ENCODE measurements at places on chromosomes 11 and 22.

GRCh38 chr11:75598264-75598663 is 36.2 kb downstream of the SERPINH1 start:
- no peak for DNase-seq

- DNase-seq, result no peak
These were observed 33.8 kb downstream of the TECTA start for GRCh38 chr11:121134741-121135312.

GRCh38 chr22:33467620-33468095 is 409.5 kb upstream of the SYN3 start:
- DNase-seq, result no peak

DNA sequence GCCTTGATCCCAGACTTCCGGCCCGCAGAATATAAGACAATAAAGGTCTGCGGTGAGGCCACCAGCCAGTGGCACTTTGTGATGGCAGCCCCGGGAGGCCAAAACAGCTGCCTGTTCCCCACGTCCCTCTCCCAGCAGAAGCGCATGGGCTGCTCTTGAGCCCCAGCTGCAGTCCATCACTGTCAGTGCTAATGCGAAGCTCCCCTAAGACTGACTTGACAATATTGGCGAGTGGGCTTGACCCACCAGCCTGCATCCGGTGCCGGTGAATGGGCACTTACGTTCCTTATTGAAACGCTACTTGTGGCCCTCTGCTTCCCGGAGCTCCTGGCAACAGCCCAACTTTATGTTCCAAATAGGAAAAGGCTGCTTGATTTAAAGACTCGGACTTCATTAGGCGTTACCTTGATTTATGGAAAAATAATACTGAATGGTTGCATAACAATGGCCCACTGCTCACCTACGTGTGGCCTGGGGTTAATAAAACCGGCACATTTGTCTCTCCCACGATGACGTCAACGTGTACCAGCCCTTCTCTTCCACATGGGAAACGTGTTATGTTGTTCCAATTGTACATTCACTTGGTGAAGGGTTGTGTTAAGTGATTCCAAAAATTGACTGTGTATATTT is 93.4 kb upstream of the SEPTIN5 start:
- DNase-seq, result no peak

DNA sequence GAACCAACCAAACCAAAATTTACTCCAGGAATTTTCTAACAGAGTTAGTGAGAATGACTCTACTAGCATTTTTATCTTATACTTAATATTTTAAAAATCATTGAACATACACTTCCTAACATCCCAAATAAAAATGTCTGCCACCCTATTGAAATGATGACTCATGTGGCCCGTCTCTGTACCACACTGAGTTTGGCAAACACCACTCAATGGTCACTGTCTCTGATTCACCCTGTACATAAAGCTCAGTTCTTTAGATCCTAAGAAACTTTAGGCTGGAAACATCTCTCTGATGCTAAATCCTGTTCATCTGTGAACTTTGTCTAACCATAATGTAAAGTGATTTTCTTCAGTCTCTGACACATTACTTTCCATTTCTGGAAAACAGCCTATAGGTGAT is 182.0 kb downstream of the CWF19L2 start:
- no peak for DNase-seq

DNA sequence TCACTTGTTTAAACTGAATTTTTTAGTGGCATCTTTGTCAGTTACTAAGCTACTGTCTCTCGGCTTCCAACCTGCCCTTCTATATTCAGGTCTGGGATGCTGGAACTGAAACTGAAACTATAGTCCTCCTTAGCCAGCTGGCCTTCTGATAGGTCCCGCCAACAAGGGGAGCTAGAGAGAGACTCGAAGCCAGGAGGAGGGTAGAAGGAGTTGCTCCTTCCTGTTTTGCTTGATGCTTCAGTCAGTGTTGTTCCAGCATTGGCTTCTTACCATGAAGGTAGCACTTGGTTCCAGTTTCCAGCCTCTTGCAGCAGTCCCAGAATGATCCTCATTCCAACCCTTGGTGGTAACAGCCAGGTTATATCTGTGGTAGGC is 32.9 kb upstream of the HORMAD2 start:
- DNase-seq, result no peak

GRCh38 chr11:64971421-64972233 is at the start of gene MAJIN:
MAJIN (minus strand) TSS chr11:64972108; CDS start chr11:64959405, 12,703 bp downstream.
- no peak for DNase-seq

DNA sequence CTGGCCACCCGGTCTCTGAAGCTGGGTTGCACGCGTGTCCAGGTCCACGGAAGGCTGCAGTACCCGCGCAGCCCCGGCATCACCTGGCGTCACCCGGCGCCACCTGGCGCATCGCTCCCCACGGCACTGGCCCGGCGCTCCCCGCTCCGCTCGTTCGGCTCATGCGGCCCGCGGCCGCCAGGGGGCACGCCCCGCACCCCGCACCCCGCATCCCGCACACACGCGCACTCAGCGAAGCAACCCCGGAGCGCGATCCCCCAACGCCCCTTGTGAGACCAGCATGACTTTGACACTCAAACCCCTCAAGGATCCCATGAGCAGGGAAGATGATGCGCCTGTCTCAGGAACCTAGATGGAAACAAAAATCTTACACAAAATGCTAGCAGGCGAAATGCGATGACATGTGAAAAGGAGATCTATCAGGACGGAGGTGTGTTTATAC is 11.9 kb downstream of the B3GNT6 start:
- DNase-seq, result peak; percentile 33

DNA sequence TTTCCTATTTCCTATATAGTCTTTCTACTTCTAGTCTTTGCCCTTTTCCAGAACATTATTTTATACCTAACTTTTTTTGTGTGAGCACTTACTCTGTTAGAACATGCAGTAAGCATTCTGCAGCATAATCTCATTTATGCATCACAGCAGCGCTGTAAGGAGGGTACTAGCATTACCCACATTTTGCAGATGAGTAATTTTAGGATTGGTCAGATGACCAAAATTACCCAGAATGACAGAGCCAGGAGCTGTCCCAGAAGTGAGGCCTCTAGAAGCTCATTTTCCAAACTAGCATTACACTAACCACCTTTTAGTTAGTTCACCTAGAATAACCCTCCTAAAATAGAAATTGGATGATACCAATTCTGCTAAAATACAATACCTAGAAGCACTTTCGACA is 47.1 kb upstream of the ARHGAP32 start:
- no peak for DNase-seq

DNA sequence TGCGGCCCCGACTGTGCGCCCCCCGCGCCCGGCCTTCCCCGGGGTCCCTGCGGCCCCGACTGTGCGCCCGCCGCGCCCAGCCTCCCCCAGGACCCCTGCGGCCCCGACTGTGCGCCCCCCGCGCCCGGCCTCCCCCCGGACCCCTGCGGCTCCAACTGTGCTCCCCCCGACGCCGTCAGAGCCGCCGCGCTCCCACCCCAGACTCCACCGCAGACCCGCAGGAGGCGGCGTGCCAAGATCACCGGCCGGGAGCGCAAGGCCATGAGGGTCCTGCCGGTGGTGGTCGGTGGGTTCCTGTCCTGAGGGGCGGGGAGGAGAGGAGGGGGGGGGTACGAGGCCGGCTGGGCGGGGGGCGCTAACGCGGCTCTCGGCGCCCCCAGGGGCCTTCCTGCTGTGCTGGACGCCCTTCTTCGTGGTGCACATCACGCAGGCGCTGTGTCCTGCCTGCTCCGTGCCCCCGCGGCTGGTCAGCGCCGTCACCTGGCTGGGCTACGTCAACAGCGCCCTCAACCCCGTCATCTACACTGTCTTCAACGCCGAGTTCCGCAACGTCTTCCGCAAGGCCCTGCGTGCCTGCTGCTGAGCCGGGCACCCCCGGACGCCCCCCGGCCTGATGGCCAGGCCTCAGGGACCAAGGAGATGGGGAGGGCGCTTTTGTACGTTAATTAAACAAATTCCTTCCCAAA is 3.1 kb downstream of the DRD4 start:
- no peak for DNase-seq

GRCh38 chr11:89516496-89516895 is 25.3 kb upstream of the NOX4 start:
- no peak for DNase-seq

DNA sequence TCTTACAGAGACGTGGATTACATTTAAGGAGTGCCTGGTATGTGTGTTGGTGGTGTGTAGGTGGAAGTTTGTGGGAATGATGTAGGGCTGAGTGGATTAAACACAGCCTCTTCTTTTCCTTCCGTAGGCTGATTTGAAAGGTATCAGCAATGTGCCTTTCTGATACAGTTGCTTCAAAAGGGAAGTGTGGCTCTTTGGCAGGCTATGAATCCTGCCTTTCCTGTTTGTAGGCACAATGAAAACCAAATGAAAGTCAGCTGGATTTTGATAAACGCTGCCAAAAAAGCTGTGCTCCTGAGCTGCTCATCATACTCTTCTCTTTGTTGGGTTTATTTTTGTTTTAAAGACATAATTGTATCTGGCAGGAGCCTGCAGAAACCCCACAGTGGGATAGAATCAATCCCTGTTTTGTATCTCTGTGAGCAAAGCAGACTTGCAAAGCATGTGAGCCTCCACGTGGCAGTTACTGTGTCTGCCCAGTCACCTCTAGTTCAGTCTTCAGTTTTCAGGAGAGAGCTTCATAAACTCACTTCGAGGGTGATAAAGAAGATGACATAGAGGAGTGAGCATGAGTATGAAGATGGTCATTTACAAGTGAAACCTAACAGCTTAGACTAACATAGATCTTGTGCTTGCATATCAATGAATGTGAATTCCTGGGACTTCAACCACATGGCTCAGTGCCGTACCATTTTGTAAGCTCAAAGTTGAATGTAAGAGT is 655.7 kb upstream of the KIRREL3 start:
- peak; percentile 1 for DNase-seq

DNA sequence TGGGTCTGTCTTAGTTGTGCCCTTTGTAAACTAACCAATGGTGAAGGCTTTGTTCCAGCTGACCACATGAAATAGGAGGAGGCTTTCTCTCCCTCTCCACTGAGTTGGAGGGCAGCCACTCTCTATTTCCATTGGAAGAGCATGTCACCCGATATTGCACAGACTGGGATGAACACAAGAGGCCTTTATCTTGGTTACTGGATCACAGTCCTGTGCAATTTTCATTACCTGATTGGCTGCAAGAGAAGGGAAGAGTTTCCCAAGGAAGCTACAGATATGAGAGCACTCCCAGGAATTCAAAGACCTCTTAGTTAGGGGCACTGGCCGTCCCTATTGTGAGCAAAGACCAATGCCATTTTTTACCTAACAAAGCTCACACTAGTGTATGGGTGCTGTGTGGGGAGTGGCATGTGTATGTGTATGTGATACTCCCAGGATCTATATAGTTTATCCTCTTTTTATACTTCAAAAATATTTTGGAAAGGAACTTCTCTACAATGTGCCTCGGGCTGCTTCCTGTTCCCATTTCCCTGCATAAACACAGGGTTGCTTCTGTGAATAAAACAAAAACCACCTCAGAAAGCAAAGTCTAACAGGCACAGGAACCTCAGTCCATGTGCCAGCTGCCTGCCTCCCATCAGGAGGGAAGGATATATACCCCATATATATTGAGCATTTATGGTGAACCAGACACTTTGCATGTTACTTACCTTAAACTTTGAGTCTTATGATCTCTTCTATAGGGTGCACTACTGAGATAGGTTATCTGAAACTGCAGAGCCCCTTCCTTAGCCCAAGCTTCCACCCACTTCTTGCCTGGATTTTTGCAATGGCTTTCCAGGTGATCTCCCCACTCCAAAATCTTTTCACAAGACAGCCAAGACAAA is 126.5 kb downstream of the RASSF10 start:
- peak; percentile 92 for DNase-seq

GRCh38 chr11:95695181-95695580 is 94.4 kb downstream of the FAM76B start:
- DNase-seq, result no peak

- peak; percentile 35 for DNase-seq
These were observed at the start of gene INPPL1 for GRCh38 chr11:72224564-72225410. INPPL1 (plus strand) TSS chr11:72224767; CDS start chr11:72224985, 218 bp downstream.

DNA sequence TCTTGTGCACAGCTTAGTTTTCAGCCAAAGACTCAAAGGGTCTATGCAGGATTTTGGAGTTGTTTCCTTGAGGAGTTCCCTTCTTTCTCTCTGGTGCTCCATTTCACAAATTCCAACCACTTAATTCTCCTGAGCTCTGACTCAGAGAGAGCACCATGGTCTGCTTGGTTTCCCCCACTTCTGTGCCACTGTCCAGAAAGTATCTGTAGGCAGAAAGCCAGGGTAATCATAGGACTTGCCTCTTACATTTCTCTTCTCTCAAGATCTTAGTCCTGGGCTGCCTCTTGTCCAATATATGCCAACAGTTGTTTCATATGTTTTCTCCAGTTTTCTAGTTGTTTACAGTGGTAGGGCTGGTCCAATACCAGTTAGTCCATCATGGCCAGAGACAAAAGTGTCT is 6.4 kb upstream of the MRGPRD start:
- no peak for DNase-seq

DNA sequence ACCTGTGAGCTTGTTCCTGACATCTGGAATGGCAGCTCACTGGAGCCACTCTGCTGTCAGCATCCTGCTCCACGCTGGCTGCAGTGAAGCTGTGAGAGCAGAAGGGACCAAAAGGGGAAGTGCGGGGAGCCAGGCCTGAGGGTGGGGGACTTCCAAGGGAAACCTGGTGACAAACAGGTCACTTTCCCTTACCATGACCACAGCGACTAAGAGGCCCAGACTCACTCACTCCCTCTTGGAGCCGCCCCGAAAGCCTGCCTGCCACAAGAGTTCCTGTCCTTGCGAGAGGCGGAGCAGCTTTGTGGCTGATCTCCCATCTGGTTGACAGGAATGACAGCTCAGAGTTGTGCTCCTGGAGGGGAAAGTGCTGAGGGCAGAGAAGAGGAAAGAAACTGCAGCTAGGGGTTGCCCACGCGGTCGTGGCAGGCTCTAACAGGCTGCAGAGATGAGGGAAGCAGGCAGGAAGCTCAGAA is 183.8 kb upstream of the NTM start:
- DNase-seq, result no peak

DNA sequence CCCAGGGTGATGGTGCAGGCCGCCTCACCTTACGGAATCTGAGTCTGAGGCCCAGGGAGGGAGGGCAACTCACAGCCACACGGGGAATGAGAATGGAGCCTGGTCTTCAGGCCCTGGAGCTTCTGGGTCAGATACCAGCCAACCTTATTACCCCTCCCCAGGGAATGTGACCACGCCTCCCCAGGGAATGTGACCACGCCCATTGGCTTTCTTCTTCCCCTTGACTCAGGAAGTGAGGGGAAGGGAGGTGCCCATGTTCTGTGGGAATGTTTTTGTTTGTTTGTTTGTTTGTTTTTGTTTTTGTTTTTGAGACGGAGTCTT is 57.5 kb upstream of the RBFOX2 start:
- no peak for DNase-seq

GRCh38 chr11:22389526-22390282 is 51.5 kb downstream of the SLC17A6 start:
- peak; percentile 2 for DNase-seq

- DNase-seq, result no peak
These were observed 6.3 kb downstream of the BEST1 start for GRCh38 chr11:61956191-61957020.
